IMR-90 (cell line): ENCODE measurements at places on chromosomes 7 and 10.

- H3K27ac ChIP-seq: no peak overlapping the region
- H3K27me3 ChIP-seq: no peaks in the 10 kb centered on the region
- no peak for DNase-seq
- peaks cover 35% of the 10 kb centered on the region for H3K4me1 ChIP-seq
Observed at GRCh38 chr7:55105952-55106351, 87.1 kb downstream of the EGFR start.

- no peaks in the 10 kb centered on the region for H3K4me1 ChIP-seq
- H3K27me3 ChIP-seq: peaks cover 40% of the 10 kb centered on the region
Observed at GRCh38 chr10:70765794-70766594, 19.2 kb downstream of the TBATA start.

GRCh38 chr7:1666317-1666822 is 3.7 kb upstream of the ELFN1 start:
- no peak overlapping the region for H3K27ac ChIP-seq
- DNase-seq: no peak
- peaks cover 71% of the 10 kb centered on the region for H3K27me3 ChIP-seq
- H3K4me3 ChIP-seq: peak overlapping the region; percentile 42

DNA sequence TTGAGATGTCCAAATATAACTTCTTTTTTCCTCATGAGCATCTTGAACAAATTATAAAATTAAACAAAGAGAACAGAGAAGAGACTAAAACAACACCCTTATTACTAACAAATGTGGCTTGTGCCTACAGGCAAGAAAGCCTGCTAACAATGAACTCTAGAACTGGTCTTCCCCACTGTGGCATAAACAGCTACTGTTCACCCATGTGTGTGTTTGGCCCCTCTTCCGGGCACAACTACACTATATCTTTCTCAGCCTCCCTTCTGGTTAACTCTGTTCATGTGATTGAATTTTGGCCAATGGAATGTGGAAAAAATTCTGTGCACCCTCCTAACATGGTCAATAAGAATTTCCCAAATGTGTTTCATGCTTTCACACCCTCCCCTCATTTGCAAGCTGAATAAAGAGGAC is 117.0 kb downstream of the KBTBD2 start:
- H3K4me3 ChIP-seq: no peak overlapping the region
- H3K27ac ChIP-seq: no peak overlapping the region
- H3K4me1 ChIP-seq: no peaks in the 10 kb centered on the region
